Activated CD8-positive, alpha-beta T cell treated with anti-CD3 and anti-CD28 coated beads, Interleukin-2, amount 10 ng/mL, durations not matched to agents 7 days and 5 days (primary cell): ENCODE measurements at places on chromosomes 5 and 9. TPM values are rescaled to one million over a fixed set of nuclear protein-coding genes. Genes with fewer than 3 reads are reported as not detected.

DNA sequence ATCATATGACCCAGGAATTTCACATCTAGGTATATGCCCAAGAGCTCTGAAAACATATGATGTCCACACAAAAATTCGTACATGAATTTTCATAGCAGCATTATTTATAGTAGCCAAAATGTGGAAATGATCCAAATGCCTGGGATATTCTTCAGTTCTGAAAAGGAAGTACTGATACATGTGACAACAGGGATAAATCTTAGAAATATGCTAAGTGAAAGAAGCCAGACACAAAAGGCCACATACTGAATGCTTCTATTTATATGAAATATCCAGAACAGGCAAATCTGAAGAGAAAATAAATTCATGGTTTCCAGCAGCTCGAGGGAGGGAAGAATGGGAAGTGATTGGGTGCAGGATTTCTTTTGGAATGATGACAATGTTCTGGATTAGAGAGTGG lies 16.8 kb upstream of the ZBTB43 start:
- no peak overlapping the region for H3K27ac ChIP-seq
- no peaks in the 10 kb centered on the region for H3K4me1 ChIP-seq
- no peaks in the 10 kb centered on the region for H3K36me3 ChIP-seq
- no peak overlapping the region for H3K4me3 ChIP-seq

DNA sequence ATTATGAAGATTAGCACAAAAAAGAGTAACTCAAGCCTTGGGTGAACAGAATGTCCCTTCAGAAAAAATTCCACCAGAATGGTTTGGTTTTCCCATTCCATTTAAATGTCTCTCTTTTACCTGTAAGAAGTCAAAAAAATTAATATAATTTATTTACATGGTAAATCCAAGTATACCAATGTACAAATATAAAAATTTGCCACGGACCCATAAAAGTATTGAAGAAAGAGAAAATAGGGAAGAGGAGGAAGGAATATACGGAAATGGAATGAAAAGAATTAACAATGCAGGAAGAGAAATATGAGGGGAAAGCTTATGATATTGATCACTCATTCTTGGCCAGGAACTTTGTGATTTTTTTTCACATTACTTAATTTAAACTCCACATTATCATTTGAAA lies at the start of gene OR13C9:
Gene OR13C9 (minus strand): TSS at position 101 of the 400 bp plus-strand sequence. CDS start 0 bp downstream, at position 101.
- no peak within 1 kb of the TSS for H3K4me3 ChIP-seq
- DNase-seq, result no peak
- no peaks in the 10 kb centered on the region for H3K4me1 ChIP-seq

GRCh38 chr9:127567035-127567729 lies 44.9 kb upstream of the STXBP1 start:
- H3K27ac ChIP-seq, result peak overlapping the region; percentile 23
- H3K4me3 ChIP-seq, result peak overlapping the region; percentile 80

GRCh38 chr9:133088146-133088750 lies 26.5 kb downstream of the CEL start:
- H3K27ac ChIP-seq, result no peak overlapping the region
- no peaks in the 10 kb centered on the region for H3K27me3 ChIP-seq
- no peaks in the 10 kb centered on the region for H3K36me3 ChIP-seq

- H3K4me3 ChIP-seq, result no peak overlapping the region
- no peak for DNase-seq
- H3K27ac ChIP-seq, result no peak overlapping the region
- peaks cover 26% of the 10 kb centered on the region for H3K27me3 ChIP-seq
- H3K36me3 ChIP-seq, result no peaks in the 10 kb centered on the region
Observed at GRCh38 chr5:72799721-72800120, 16.7 kb upstream of the TNPO1 start.

The GARIN3 gene
- total RNA-seq, result not detected

DNA sequence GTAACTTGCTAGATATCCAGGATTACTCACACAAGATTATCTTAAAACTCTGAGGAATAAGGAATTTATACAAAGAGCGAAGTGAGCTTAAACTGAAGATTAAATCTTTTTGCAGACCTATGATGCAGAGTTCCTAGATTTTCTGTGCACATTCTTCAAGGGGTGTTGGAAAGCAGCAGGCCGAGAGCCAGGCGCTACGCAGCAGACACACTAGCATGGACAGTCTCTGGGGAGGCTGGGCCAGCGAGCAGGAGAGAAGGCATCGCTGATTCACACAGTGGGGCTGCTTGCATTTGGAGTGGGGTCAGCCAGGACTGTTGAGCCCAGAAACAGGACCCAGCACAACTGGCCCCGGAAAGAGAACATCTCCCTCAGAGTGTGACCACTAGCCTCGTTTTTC lies 136.3 kb downstream of the ADAMTS16 start:
- H3K4me3 ChIP-seq, result no peak overlapping the region
- H3K36me3 ChIP-seq, result no peaks in the 10 kb centered on the region
- no peaks in the 10 kb centered on the region for H3K4me1 ChIP-seq
- peaks cover 2% of the 10 kb centered on the region for H3K27me3 ChIP-seq
- H3K27ac ChIP-seq, result no peak overlapping the region

GRCh38 chr5:77770293-77771005 lies 5.7 kb downstream of the TBCA start:
- H3K4me3 ChIP-seq, result no peak overlapping the region
- peaks cover 48% of the 10 kb centered on the region for H3K36me3 ChIP-seq
- H3K27ac ChIP-seq, result no peak overlapping the region
- no peaks in the 10 kb centered on the region for H3K27me3 ChIP-seq

- H3K27me3 ChIP-seq, result no peaks in the 10 kb centered on the region
- H3K36me3 ChIP-seq, result no peaks in the 10 kb centered on the region
- H3K4me1 ChIP-seq, result no peaks in the 10 kb centered on the region
- H3K27ac ChIP-seq, result no peak overlapping the region
Observed at GRCh38 chr9:137371946-137372651, 50.9 kb downstream of the EXD3 start.

DNA sequence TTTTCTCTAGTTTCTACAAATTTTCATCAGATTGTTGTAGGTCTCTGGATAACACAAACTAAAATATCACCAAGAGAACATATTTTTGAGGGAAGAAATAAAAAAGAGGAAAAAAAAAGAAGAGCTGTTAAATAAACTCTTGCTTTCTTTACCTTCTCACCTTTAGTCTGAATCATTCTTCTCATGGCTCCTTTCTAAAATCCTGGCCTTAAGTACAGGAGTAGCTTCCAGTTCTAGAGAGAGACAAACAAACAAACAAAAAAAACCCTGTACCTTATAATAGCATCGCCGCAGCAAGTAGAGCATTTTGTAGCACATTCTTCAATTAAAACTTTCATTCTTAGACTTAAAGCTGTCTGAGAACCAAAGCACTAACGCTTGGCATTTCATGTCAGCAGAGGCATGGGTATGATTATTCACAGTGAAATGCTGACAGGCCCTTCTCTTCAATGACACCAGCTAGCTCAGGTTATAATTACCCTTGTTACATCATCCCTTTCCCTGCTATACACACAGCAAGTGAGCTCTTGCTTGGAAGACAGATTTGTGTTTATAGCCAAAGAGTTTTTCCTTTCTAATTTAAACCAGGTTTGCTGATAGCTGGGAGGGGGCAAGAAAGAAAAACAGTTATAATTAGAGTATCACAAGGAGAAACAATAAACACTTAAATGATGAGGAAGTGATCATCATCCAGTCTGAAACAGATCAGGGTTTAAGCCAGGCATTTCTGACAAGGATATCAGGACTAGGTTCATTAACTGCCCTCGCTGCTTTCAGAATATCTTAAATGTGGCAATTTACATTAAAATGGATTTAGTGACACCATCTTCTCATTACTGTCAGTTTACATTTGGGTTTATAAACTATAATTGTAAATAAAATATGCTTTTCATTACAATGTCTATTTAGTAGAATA lies 510.9 kb upstream of the ZNF608 start:
- H3K27me3 ChIP-seq, result no peaks in the 10 kb centered on the region
- no peak overlapping the region for H3K4me3 ChIP-seq
- H3K4me1 ChIP-seq, result no peaks in the 10 kb centered on the region
- no peaks in the 10 kb centered on the region for H3K36me3 ChIP-seq
- no peak for DNase-seq

The TUSC1 gene
- 0.10 TPM for total RNA-seq

- peaks cover 4% of the 10 kb centered on the region for H3K27me3 ChIP-seq
- DNase-seq, result no peak
- H3K4me1 ChIP-seq, result peaks cover 33% of the 10 kb centered on the region
- no peak overlapping the region for H3K4me3 ChIP-seq
- no peak overlapping the region for H3K27ac ChIP-seq
- H3K36me3 ChIP-seq, result peaks cover 9% of the 10 kb centered on the region
Observed at GRCh38 chr5:10585518-10585915, 21.6 kb downstream of the ANKRD33B start.

- no peaks in the 10 kb centered on the region for H3K4me1 ChIP-seq
- no peak for DNase-seq
- H3K27ac ChIP-seq, result no peak overlapping the region
- H3K36me3 ChIP-seq, result no peaks in the 10 kb centered on the region
- H3K4me3 ChIP-seq, result no peak overlapping the region
Observed at GRCh38 chr5:104062621-104063377, 500.2 kb upstream of the NUDT12 start.

DNA sequence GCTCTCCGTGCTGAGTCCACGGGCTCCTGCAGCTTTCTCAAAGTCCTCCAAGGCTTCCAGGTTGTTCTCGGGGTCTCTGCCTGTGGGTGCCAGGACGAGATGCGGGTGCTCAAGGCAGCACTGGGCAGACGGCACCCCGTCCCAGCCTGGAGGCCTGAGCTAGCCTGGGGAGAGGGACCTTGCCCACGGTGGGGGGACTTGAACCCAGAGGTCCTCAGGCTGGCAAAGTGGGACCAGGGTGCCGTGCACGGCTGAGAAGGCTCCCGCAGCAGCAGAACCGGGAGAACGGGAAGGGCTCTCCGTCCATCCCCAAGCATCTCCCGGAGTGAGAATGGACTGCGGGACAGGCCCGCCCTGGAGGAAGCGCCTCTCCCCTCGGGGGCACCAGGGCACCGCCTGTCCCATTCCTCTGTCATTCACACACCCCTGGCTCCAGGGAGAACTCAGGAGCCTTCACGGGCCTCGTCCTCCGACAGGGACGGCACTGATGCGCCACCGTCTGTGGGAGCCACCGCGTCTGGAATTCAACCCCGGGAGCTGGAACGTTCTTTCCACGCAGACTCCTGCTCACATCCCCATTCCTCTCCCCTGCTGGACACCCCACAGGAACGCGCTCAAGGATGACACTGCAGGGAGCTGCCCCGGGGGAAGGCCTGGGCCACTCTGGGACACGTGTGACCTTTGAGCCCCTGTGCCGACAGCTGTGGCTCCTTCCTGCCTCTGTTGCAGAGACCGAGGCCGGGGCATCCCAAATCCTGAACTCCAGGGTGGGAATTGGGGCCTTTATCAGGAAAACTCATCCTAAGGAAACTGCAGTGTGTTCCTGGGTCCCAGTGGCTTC lies 16.3 kb upstream of the OBP2B start:
- H3K27me3 ChIP-seq, result no peaks in the 10 kb centered on the region
- H3K27ac ChIP-seq, result no peak overlapping the region
- no peak overlapping the region for H3K4me3 ChIP-seq

GRCh38 chr5:1764606-1764960 lies 35.1 kb downstream of the MRPL36 start:
- no peak overlapping the region for H3K4me3 ChIP-seq
- H3K36me3 ChIP-seq, result no peaks in the 10 kb centered on the region
- H3K27me3 ChIP-seq, result peaks cover 4% of the 10 kb centered on the region
- no peak overlapping the region for H3K27ac ChIP-seq
- H3K4me1 ChIP-seq, result peaks cover 3% of the 10 kb centered on the region

DNA sequence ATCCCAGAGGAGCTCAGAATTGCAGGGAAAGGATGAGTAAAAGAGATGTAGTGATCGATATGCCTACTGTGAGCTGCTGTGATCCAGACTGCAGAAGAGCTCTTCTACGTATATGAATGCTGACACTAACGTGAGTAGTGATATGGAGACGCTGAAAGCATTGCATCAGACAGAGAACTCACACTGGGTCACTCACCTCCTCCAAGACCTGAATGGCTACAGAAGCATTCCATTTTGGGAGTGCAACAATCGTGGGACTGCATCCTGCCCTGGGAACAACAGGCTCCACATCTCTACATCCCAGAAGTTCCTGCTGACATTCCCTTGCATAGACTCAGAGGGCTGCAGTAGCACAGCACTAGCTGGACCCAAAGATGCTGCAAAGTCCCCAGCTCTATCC lies 755.9 kb upstream of the MEF2C start:
- no peak overlapping the region for H3K27ac ChIP-seq
- DNase-seq, result no peak
- no peaks in the 10 kb centered on the region for H3K4me1 ChIP-seq
- H3K4me3 ChIP-seq, result no peak overlapping the region

The EHMT1 gene
- total RNA-seq, result 115 TPM

GRCh38 chr9:27618066-27618465 lies 44.8 kb upstream of the C9orf72 start:
- no peak for DNase-seq
- no peaks in the 10 kb centered on the region for H3K4me1 ChIP-seq
- H3K27me3 ChIP-seq, result peaks cover 4% of the 10 kb centered on the region
- H3K36me3 ChIP-seq, result no peaks in the 10 kb centered on the region
- no peak overlapping the region for H3K4me3 ChIP-seq

- H3K27me3 ChIP-seq, result no peaks in the 10 kb centered on the region
- no peaks in the 10 kb centered on the region for H3K36me3 ChIP-seq
- no peak for DNase-seq
- no peak overlapping the region for H3K4me3 ChIP-seq
- no peak overlapping the region for H3K27ac ChIP-seq
Observed at GRCh38 chr9:37746448-37747270, 6.9 kb upstream of the TRMT10B start.
